ENCODE measurements at places on chromosomes 2 and 18.
A peak's percentile ranks its signal among the peaks of the same experiment; 100 is the strongest.

- DNase-seq, result no peak
Measured at GRCh38 chr2:162153608-162154224, 1.7 kb upstream of the GCG start.

DNA sequence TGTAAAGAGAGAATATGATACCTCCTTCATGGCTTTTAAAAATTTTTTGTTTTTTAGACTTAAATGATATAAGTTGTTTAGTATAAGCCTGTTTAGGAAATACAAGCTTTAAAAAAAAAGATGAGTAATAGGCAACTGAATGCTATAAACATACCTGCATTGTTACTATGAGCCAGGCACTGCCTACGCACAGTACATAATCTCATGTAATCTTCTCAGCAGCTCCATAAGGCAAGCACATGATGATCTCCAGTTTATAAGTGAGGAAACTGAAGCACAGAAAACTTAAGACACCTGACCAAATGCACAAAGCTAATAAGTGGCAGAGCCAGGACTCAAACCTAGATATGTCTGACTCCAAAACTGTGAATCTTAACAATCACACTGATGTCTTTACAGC is 156.3 kb upstream of the SLC1A4 start:
- DNase-seq, result no peak

- no peak for DNase-seq
Measured at GRCh38 chr18:59623456-59624368, 73.5 kb downstream of the CCBE1 start.

- no peak for DNase-seq
Measured at GRCh38 chr2:219547621-219548020, 3.8 kb downstream of the TMEM198 start.

- DNase-seq, result no peak
Measured at GRCh38 chr2:72136331-72136730, 11.3 kb downstream of the CYP26B1 start.

- DNase-seq, result peak; percentile 71
Measured at GRCh38 chr2:54595999-54596902, 127.2 kb upstream of the EML6 start.

DNA sequence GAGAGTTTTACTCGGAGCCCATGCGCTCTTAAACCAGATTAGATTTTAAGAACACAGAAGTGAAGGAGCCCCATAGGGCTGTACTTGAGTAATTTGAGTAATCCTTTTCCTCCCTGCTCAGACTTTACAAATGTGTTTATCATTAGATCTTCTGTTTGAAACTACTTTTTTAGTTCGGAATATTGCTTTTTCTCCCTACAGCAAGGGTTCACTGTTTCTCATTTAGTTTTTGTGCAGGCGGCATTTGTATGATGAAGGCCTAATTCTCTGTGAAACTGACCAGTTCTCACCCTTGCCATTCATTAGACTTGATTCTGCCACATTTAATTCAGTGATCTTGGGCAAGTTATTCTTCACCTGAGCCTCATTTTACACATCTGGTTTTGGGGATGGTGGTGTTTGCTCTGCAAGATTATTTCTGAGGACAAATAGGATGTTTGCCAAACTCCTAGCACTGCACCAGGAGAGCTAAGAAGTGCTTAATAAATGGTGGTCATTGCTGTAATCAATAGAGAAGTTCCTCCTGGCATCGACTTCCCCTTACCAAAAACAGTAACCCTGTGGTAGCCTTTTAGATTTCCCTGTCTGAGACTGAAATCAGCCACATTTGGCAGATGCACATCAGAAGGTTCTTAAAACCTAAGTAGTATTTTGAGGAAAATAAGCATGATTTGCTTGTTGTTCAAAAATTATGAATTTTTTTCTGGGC is 2.2 kb downstream of the B3GNT2 start:
- no peak for DNase-seq

DNA sequence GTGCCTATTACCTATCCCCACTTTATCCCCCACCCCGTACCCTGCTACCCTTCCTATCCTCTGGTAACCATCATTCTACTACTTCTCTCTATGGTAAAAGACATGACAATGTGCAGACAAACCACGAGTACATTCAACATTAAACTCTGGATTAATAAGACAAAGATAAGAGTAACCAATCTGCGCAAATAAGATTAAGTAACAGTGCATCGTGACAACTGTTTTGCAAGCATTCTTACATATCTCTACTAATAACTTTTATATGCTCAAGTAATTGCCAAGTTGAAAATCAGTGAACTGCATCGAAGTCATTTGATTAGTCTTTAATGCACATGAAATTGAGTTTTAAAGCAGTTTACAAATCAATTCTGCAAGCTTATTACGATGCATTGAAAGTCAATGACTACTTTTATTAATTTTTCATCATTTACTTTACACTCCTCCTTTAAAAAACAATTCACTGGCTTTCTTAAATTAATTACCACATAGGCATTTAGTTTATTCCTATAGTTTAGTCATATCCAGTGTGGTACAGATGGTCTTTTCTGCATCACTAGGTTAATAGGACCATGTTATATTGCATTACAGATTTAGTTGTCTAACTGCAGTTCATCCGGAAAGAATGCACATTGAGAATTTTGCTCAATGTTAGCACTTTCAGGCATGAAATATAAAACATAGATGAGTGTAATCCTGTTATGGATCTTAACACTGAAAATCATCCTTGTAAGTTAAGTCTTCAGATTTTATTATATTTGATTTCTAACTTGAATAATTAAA is 178.1 kb downstream of the GCA start:
- DNase-seq, result peak; percentile 88

GRCh38 chr2:144288438-144288837 is 231.5 kb downstream of the ZEB2 start:
- DNase-seq, result no peak

DNA sequence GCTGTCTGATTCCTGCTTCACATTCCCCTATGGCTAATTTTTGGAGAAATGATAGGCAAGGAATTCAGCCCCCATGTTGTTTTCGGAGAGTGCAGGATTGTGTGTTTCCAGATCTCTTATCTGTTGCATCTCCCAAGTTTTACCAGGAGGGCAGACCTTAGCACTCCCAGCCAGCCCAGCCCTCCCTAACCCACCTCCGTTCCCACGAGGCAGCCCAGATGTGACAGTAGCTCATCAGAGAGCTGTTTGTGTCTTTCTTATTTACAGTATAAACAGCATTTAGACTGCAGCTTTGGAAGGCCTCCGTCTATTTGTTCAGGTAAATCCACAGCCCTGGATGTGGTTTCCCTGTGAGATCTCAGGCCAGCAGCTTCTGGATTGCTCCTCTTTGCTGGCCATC is 91.6 kb downstream of the THNSL2 start:
- DNase-seq, result no peak

- no peak for DNase-seq
Measured at GRCh38 chr2:70461414-70461813, 92.2 kb downstream of the TGFA start.

Measured in NCI-H446 treated with DMSO at 0.1 percent for 48 hours (cell line).